ENCODE measurements at places on chromosomes 6 and 20.

DNA sequence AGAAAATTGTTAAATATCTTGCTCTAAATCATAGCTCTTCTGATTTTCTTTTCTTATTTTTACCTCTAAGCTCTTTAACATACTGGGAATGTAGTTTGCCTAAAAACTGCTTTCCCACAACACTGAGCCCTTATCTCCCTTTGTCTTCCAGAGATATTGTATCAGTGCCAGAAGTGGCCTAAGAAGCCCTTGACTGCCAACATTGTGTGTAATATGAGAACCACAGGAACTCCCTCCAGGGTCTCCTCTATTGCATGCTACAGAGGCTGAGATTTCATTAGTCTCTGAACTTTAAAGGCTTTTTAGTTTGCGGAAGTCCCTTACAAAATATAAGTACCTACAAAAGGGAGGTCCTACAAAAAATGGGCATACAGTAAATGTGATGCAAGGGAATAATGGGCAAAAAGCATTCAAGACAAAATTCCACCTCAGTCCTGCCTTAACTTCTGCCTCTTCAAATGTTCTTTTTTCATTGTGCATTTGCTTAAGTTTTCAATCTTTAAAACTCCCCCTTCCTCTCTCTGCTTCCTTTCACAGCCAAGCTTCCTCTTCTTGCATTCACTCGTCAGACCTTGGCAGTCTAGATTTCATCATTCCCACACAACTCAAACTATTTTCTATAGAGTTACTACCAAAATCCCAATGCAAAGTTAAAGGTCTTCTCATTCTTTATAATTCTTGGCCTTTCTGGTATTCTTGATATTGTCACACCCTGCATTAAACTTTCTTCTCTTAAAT lies 76.5 kb downstream of the ADGRG6 start:
- no peak for DNase-seq

GRCh38 chr20:46204594-46205186 lies 86.6 kb downstream of the CD40 start:
- no peak for DNase-seq

DNA sequence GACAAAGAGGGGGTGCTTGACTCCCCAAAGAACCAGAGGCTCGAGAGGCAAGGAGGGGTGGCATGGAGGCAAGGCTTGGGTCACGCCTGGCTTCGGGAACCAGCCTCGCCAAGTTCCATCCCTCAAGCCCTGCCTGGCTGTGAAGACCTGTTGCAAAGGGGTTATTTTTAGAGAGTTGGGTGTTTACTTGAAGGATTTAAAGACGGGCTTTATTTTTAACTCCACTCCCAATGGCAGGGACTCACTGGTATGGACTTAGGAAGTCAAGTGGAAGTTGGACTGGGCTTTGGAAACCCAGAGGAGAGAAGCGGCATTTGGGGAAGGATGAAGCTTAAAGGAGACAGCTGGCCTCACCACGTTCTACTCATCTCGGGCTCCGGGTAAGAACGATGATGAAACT lies 43.1 kb downstream of the JPH2 start:
- no peak for DNase-seq

DNA sequence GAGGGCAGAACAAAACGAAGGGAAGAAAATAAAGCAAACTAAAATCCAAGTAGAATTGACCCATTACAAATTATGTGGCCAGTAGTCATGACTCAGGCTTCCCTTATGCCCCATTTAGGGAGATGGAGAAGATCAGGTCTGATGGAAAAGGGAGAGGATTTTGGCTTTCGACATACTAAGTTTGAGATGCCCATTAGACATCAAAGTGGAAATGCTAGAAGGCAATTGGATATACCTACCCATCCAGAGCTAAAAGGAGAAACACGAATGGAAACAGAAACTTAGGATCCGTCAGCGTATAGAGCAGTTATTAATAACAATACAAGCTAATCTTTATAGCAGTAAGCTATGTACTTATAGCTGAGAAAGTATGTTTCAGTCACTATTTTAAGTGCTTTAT lies 4.8 kb downstream of the TRPC4AP start:
- DNase-seq, result no peak

- no peak for DNase-seq
Measured at GRCh38 chr20:46228670-46229069, 79.6 kb downstream of the CDH22 start.

GRCh38 chr6:147131532-147132128 lies 72.6 kb upstream of the STXBP5 start:
- no peak for DNase-seq

DNA sequence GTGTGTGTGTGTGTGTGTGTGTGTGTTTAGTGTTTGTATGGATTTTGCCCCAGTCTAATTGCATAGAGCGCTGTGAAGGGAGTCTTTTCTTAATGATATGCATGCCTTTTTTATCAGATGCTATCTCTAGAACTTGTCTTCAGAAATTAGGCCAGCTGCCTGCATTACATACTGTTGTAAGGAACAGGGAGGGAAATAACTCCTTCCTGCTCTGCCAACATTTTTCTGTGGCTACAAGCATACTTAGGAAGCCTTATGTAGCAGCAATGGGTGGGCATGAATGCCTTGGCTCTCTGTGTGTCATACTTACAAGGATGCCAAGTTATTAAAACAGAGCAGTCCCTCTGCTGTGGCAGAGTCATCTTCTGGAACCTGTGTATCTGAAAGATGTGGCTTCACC lies 8.0 kb upstream of the COL21A1 start:
- no peak for DNase-seq

- no peak for DNase-seq
Measured at GRCh38 chr6:4942673-4943009, 61.2 kb downstream of the RPP40 start.

GRCh38 chr6:157240059-157240959 lies 83.0 kb downstream of the TMEM242 start:
- no peak for DNase-seq

DNA sequence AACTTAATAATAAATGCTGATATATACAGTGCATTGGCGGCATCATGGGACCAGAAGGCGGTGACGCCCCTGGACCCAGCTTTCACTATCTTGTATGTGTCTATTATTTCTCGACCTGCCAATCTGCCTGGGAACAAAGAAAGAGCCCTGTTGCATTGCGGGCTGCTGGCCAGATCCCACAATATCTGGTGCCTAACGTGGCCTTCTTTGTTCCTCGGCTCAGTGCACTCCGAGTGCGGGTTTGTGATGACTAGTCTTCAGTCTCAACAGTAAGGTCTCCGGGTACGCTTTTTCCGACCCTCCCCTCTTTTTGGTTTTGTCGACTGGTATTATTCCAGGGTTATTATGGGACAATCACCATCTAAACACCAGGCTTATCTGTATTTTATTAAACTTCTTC lies 291.5 kb downstream of the TBC1D32 start:
- no peak for DNase-seq

DNA sequence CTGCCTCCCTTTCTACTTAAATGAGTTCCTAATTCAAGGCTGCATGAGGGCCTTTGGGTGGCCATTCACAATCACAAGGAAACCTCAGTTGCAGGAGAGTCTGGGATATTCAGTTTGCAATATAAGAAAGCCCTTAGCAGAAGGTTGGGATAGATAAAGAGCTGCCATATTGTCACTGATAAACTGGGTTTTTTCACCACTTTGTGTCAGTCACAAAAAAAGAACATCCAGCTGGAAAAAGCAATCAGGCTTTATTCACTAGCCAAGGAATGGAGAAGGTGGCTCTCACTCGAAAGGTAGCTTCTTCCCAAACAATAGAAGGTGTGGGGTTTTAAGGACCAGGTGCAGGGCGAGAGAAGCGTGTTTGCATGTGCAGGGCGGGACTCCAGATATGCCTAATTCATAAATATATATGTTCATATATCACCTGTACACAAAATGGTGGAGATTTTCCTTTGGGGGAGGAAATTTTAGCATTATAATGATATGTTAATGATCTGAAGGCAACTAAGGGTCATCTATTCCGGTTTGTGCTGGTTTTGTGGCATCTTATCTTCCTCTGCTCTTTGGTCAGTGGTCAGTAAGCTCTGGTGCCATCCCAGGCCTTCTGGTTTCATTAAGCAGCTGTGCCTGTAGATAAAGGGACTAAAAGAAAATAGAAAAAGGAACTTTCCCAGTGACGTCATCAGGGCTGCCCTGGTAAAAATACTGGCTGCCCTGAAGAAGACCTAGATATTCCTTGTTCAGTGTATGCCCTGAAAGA lies 97.1 kb upstream of the IYD start:
- no peak for DNase-seq

DNA sequence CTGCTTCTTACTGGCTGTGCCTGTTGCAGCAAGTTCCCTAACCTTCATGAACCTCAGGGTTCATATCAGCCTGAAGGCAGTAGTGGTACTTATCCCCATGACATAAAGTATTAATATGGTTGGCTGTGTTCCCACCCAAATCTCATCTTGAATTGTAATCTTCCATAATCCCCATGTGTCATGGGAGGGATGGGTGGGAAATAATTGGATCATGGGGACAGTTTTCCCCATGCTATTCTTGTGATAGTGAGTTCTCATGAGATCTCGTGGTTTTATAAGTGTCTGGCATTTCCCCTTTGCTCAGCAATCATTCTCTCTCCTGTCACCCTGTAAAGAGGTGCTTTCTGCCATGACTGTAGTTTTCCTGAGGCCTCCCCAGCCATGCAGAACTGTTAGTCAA lies 61.8 kb downstream of the FAM229B start:
- no peak for DNase-seq

- no peak for DNase-seq
Measured at GRCh38 chr6:155077784-155078183, 82.7 kb downstream of the TIAM2 start.
